ENCODE measurements at places on chromosomes 11 and 22.
A peak's percentile ranks its signal among the peaks of the same experiment; 100 is the strongest.

GRCh38 chr22:48492366-48493320 is 1335.0 kb downstream of the BRD1 start:
- no peak for DNase-seq

GRCh38 chr11:94178331-94178730 is 49.7 kb downstream of the PANX1 start:
- no peak for DNase-seq

GRCh38 chr11:12196308-12196707 is 85.9 kb downstream of the MICAL2 start:
- DNase-seq = peak; percentile 38

DNA sequence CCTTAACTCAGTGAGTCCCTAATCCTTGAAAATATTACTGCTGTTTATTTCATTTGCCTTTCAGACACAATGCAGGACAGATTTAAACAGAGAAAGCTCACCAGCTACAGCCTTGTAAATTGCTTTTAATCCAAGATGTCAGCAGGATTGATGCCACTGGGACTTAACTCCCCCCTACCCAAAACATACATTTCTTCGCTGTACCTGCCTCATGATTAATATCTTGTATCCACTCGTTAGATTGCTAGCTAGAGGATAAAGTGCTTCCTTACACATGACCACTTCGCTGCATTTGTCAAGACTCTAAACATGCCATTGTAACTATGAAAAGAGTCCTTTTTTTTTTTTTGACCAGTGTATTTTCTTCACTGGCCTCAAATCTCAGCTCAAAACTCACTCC is 182.7 kb upstream of the MTMR2 start:
- no peak for DNase-seq

GRCh38 chr22:43346521-43346929 is 3.4 kb upstream of the SCUBE1 start:
- DNase-seq = peak; percentile 42

DNA sequence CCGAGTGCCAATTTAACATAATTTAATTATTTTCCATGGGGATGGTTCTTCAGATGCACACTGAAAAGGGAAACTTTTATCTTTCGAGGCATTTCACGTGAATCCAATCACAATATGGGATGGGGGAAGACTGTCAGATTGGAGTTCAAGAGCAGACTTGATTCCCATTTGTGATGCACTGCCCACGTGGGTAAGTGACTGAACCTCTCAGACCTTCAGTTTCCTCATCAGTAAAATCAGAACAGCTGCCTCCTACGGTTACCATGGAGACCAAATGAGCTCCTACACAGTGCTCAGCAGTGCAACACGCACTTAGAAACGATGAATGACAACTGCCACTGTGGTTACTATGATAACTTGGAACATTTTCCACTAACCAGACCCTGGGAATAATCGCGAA is 21.7 kb downstream of the KIAA0930 start:
- DNase-seq = no peak

DNA sequence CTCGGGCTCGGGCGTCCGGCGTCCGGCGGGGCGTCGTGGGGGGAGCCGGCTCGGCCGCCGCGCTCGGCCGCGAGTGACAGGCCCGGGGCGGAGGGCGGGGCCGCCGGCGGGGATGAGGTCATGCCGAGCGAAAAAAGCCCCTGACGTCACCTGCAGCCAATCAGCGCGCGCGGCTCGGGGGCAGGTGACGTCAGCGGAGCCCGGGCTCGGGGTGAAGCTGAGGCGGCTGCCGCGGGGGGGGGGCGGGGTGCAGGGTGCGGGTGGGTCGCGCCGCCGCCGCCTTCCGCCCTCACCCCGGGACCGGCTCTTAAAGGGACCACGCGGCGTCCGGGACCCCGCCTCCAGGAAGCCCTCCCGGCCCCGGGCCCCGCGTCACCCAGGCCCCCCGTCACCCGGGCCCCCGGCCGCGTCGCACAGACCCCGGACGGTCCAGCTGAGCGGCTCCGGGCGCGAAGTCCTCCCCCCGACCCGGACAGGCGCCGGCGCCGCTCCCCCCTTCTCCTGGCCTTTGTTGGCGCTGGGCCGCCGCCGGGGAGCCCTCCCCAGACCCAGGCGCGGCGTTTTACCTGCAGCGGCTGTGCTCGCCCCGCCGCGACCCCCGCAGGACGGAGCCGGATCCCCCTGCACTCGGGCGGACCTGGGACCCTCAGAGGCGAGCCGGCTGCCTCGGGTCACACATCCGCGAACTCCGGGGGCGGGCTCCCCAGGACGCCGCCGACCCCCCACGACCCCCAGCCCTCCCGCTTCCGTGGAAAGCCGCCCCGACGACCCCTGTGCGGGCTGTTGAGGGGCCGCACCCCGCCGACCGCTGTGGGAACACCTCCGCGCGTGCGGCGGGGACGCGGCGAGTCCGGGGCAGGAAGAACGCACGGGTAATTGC is at the start of gene DUSP8:
TSS of gene DUSP8 (minus strand) at position 75 of the 880 bp plus-strand sequence. CDS start 6,445 bp downstream, outside the sequence.
- peak; percentile 95 for DNase-seq

DNA sequence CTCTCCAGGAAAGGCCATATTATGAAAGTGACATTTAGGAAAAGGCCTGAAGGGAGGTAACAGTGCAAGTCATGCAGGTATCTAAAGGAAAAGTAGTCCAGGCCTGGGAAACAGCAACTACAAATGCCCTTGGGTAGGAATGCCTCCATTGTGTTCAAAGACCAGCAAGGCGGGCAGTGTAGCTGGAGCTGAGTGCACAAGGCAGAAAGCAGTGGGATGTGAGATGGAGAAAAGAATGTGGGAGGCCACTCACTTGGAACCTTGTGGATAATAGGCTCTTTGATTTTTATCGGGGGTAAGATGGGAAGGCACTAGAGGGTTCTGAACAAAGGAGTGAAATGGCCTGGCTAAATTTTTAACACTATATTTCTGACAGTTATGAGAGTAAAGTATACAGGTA is 188.6 kb downstream of the PGR start:
- DNase-seq = no peak

DNA sequence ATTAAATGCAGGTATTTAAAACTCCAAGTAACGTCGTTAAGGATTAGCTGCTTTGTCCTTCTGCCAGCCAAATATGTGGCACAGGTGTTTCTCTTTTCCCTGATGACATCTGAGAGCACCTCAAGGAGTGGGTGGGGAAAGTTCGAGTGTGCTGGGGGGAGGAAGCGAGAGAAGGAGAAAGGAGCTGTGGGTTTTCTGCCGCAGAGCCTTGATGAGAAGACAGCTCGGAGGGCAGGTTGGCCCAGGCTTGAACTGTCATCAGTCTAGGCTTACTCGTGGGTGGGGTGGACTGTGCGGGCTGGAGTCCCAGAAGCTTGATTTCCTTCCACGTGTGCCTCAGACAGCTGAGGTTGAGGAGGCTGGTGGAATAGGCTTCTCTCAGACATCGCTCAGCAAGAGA is 15.2 kb upstream of the SORL1-AS1 start:
- peak; percentile 82 for DNase-seq

GRCh38 chr11:46381819-46382645 is 563 bp downstream of the MDK start:
- DNase-seq = no peak

DNA sequence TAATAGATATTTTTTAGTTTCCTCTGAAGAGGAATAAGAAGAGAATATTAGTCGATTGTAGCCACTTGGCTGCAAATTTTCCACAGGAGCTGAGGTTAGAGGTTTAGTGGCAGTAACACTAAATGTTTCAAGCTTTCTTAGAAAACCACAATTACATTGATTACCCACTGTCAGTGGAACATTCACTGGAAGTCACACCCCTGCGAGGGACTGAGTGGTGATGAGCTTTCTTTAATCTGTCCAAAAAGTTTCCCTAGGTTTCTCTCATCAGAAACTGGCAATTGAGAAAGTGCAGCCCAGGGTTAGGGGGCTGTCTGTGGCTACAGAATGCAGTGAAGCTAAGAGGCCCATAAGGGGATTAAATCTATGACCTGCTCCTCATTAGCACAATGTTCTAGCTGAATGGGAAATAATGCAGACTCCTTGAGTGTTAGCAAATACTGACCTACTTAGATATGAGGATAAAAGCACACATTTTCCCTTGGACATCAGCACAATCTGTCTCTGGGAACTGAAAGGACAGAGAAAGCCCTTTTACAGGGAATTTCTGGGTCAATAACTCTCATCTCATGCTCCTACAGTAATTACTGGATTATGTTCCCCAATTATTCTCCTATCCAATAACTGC is 189.5 kb downstream of the FAM76B start:
- no peak for DNase-seq

DNA sequence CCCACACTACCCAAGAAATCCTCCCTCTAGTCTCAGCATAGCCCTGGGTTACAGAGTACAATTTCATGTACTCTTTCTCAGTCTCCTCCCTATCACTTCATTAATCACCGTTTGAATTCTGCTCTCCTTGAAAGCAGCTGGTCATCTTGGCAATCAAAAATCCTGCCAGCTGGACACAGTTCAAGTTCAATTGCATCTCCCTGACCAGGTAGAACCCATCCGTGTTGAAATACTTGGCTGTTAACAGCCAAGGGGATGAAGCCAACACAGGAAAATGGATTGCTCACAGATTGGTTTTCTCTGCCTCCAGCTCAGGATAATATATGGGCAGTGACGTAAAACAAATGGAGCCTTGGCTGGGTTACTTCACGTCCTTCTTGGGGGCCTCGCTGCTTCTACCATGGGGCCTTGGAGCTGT is 55.1 kb upstream of the GRK3 start:
- DNase-seq = no peak

DNA sequence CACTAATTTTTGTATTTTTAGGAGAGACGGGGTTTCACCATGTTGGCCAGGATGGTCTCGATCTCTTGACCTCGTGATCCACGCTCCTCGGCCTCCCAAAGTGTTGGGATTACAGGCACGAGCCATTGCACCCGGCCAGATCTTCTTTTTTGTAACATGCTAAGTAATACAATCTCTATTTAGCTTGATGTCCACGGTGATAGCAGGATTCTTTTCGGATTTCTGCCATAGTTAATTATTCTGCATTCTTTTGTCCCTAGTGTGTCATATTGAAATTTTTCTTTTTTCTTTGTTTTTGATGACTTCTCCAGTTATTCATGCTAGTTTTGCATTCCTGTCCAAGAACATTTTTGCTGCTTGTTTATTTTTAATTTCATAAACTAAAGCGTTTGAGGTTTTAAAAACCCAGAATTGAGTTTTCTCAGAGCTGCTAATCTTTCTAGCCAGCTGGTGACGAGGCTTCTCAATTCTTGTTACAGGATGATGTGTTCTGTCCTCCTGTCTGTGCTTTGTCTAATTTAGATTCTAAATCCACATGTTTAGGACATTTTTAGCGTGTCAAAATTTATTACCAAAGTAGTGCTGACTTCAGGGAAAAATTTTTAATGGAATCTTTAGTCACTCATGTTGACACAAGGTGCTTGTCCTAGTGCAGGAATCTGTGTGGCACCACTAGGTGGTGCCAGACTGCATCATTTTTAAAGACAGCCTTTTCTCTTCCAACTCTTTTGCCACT is 21.8 kb downstream of the NF2 start:
- peak; percentile 36 for DNase-seq

- no peak for DNase-seq
Observed at GRCh38 chr11:72116019-72116755, 3.7 kb upstream of the ANAPC15 start.

GRCh38 chr11:14898906-14899305 is 6.9 kb upstream of the CYP2R1 start:
- DNase-seq = no peak

- no peak for DNase-seq
Observed at GRCh38 chr22:38964306-38964705, 6.9 kb downstream of the APOBEC3A start.

GRCh38 chr11:28259177-28259843 is 151.1 kb downstream of the METTL15 start:
- DNase-seq = no peak

DNA sequence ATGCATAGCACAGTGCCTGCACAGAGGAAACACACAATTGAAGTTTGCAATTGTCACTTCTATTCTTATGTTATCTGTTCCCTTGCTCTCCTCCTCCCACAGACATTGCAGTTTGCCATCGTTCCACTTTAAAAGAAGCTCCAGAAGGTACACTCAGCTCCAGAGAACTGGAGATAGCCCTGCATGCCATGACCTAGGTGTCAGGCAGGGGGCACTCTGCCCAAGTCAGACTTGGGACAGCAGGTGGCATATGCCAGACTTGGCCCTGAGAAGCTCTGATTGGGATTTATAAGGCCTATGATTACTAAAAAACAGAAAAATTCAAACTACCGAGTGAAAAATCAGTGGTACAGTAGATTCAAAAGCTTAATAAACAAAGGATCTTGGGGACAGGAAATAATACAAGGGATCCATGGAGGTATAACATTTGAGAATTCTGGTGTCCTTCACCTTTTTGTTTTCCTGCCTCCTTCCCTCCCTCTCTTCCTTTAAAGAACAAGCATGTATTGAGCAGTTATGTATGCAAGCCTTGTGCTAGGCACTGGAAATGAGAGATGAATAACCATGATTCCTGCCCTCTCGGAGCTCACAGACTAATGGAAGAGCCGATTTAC is 40.0 kb downstream of the TENM4 start:
- no peak for DNase-seq

DNA sequence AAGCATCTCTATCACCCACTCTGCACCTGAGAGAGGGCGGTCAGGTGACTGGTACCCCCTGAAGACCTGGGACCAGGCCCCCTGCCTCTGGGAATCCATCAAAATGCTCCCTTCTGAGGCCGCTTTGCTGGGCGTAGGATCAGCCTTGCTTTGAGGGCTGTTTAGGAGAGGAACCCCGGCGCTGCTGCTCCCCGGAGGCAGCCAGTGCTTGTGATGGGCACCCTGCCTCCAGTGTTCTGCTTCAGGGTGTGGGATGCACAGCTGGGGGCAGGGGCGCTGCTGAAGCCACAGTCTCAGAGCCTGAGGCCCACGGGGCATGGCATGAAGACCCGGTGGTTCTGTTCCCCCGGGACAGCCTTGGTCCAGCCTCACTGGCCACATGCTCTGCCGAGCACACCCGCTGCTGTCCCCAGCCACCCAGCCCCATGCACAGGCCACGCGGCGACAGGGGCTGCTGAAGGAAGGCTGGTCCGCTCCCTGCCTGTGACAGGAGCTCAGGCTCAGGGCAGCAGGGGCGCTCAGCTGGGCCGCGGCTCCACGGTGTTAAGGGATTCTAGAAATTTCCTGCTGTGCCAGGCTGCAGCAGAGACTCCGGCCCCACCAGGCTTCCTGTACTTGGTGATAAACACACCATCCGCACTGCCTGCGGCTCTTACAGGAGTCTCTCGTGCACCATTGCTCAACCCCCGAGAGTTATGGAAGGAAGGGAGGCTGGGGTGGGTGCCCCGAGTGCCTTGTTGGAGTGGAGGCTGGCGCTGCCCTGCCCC is 91.0 kb downstream of the KCNQ1 start:
- DNase-seq = no peak

DNA sequence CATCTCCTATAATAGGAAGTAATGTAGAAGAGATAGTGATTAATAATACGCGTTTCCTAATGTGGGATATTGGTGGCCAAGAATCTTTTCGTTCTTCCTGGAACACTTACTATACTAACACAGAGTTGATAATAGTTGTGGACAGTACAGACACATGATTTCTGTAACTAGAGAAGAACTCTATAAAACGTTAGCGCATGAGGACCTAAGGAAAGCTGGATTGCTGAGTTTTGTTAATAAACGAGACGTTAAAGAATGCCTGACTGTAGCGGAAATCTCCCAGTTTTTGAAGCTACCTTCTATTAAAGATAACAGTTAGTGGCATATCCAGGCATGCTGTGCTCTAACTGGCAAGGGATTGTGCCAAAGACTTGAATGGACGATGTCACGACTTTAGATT is 83.3 kb downstream of the GGT1 start:
- DNase-seq = no peak
